Cortex of kidney (tissue), 1 donor: ENCODE measurements at places on chromosomes 12 and 14.

DNA sequence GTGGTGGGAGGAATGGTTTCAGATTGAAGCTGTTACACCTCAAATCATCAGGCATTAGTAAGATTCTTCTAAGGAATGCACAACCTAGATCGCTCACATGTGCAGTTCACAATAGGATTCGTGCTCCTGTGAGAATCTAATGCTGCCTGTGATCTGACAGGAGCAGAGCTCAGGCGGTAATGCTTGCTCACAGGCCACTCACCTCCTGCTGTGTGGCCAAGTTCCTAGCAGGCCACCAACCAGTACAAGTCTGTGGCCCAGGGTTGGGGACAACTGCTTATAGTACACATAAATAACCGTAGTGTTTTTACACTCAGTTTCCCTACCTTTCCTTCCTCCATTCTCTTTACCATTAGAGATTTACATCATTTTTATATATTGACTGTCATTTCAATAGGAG is 121.4 kb downstream of the SLCO1B3 start:
- DNase-seq: no peak

DNA sequence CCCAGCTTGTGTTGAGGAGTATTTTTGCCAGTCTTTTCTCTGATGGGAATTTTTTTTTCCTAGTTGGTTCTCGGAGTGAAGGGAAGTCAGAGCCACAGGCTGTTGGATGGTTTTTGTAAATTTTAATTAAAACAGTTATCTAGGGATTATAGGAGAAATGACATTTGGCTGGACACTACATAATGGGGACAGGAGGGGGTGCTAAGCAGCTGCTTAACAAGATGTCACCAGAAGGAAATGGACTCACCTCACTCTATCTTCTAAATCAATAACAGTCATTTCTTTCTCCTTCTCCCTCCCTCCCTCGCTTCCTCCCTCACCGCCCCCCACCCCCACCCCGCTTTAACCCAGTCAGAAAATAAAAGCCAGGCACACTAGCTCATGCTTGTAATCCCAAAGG is 93.4 kb upstream of the TMEM233 start:
- no peak for DNase-seq

GRCh38 chr14:102500713-102501112 is 8.9 kb downstream of the ANKRD9 start:
- DNase-seq: no peak

DNA sequence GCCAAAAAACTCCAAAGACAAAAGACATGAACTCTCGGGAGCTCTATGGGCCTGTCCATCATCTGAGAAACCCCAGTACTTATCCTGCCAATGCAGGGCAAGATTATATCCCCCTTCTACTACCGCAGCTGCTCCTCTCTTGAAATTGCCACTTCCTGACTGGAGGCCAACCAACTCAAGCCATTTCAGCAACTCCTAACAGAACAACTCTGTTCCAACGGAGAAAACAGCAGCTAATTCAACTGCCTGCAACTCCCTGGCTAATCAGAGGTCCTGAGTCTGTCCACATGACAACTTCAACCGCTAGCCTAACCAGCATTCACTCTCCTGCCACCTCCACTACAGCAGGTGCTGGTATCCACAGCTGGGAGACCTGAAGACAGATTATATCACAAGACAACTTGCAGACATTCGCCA is 24.1 kb downstream of the CEP83 start:
- DNase-seq: no peak

GRCh38 chr14:61174987-61175386 is 106.2 kb downstream of the TMEM30B start:
- DNase-seq: no peak

GRCh38 chr12:107322063-107322462 is 228.7 kb upstream of the CRY1 start:
- DNase-seq: no peak

DNA sequence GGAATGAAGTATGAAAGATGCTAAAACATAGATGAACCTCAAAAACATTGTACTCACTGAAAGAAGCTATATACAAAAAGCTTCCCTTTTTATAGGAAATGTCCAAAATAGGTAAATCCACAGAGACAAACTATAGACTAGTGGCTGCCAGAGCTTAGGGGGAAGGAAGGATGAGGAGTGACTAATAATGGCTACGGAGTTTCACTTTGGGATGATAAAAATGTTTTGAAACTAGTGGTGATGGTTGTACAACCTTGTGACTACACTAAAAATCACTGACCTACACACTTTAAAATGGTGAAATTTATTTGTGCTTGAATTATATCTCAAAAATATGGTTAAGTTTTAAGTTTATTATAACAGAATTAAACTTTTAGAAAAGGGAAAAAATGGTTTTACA is 37.1 kb upstream of the AMN1 start:
- no peak for DNase-seq

GRCh38 chr12:121138284-121138683 is 5.6 kb downstream of the P2RX7 start:
- no peak for DNase-seq

DNA sequence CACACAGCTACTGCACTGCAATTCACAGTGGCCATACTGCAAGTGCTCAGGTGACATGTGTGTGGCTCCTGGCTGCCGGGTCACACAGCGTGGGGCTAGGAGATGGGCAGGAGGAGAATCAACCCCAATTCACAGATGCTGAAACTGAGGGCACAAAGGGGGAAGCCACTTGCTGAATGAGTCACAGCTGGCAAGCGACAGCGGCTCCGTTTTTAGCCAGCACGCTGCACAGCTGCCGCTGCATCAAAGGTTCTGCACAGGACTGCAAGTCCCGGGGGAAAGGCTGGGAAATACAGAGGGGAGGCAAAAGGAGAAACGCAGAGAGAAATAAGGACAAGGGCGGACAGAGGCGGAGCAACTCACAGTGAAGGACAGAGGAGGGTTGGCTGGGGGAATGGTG is 57.9 kb downstream of the KDM2B start:
- no peak for DNase-seq

- DNase-seq: no peak
Measured at GRCh38 chr12:53777412-53777811, 25.6 kb upstream of the CISTR start.

DNA sequence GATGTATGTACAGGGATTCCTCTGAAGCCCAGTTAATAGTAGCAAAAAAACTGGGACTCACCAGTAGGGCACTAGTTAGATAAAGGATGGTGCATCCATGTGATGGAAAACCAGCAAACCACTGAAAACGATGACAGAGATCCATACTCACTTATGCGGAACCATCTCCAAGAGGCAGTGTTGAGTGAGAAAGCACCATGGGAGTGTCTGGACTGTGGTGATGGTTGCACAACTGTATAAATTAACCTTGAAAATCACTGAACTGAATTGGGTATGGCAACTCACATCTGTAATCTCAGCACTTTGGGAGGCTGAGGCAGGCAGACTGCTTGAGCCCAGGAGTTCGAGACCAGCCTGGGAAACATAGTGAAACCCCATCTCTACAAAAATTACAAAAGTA is 53.6 kb upstream of the ZFP36L1 start:
- DNase-seq: no peak
